Stimulated activated CD4-positive, alpha-beta T cell treated with anti-CD3 and anti-CD28 coated beads, Interleukin-12 subunit alpha, Interleukin-12 subunit beta, amount 100 ng/mL, for 4 hours (primary cell): ENCODE measurements at places on chromosomes 6 and 20.

DNA sequence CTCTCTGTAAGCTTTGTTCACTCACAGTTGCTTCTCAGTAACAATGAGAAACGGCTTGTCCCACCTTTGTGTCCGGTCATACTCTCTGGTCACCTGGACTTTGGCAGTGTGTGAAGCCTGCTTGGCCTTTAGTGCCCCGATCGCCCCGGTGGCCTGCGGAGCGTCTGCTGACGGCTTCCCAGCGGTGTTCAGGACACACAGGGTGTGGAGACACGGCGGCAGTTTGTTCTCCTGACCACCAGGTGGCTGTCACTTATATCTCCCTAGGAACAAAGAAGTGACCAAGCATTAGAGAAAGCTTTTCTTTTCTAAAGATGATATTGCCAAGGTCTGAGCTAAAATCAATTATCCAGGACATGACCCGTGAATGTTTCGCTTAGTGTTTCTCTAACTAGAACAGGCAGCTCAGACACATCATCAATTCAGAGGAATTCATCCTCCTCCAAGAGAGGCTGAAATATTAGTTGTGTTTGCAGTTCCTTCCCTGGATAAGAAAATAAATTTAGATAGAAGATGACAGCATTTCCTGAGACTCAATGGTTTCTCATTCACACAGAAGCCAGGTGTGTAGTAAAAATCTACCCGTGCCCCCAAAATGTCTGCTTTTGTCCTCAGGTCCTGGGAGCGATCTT, 167.4 kb upstream of the THBS2 start:
- no peak for DNase-seq

DNA sequence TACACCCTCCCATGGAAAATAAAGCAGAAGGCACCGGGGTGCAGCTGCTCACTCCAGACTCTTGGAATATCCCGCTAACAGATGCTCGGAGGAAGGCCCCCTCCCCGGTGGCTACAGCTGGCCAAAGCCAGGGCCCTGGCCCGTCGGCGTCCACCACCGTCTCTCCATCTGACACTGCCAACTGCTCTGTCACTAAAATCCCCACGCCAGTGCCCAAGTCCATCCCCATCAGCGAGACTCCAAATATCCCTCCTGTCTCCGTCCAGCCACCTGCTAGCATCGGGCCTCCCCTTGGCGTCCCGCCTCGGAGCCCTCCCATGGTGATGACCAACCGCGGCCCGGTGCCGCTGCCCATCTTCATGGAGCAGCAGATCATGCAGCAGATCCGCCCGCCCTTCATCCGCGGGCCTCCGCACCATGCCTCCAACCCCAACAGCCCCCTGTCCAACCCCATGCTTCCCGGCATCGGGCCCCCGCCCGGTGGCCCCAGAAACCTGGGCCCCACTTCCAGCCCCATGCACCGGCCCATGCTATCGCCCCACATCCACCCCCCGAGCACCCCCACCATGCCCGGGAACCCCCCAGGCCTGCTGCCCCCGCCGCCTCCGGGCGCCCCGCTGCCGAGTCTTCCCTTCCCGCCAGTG, 143.9 kb downstream of the SOBP start:
- DNase-seq = no peak

DNA sequence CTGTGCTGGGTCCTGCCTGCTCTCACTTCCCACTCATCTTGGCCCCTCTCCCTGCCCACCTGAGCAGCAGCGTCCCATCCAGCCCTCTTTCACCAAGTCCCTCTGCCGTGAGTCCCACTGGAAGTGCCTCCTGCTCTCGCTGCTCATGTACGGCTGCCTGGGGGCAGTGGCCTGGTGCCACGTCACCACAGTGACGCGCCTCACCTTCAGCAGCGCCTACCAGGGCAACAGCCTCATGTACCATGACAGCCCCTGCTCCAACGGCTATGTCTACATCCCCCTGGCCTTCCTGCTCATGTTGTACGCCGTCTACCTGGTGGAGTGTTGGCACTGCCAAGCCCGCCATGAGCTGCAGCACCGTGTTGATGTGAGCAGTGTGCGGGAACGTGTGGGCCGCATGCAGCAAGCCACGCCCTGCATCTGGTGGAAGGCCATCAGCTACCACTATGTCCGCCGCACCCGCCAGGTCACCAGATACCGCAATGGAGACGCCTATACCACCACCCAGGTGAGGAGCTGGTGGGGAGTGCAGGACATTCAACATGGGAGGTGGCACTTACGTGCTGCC, 2.8 kb downstream of the TMEM151B start:
- no peak for DNase-seq

DNA sequence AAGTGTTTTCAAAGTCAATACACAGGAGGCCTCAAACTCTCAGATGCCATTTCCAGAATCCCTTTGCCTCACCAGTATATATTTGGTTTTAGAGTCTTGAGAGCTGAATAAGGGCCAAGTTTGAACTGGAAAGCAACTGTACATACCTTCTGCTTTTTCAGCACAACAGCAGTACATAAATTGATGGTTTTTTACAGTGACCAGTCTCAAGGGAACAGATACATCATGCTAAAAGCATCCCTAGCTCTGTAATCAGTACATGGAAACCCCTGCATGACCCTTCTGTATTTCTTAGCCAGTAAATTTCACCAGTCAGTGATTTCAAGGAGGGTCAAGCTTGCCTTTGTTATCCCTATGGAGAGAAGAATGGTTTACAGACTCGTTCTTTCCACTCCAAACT, 40.6 kb upstream of the ECHDC1 start:
- no peak for DNase-seq

DNA sequence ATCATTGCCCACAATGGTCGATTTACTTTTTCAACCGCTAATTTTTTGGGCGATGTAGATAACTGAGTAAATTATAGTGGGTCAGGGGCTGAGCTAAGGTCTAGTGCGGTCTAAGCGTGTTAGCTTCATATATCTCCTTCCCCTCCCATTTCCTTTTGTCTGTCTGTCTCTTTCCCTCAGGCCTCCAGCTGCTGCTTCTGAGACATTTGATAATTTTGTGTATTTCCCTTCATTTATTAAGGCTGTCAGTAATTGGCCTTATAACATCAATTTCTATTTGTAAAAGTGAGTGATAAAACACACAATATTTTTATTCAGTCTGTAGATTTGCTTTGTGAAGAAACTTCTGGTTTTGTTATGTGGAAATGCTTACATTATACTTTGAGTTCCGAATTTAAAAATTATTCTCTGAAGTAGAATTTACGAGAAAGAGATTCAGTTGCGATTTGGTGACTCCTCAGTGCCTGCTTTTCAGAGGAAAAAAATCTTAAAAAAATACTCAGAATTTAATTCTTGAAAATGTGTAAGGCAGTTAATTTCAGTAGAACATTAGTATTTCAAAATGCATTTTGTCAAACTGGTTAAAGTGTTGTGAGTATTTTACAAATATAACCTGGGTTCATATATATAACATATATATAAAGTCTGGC, 1.4 kb downstream of the TMEM170B start:
- no peak for DNase-seq

- no peak for DNase-seq
These were observed 152.5 kb downstream of the CEBPB start for GRCh38 chr20:50343125-50343489.

GRCh38 chr6:15796130-15796771, 133.4 kb upstream of the DTNBP1 start:
- DNase-seq = no peak

- no peak for DNase-seq
These were observed 14.5 kb downstream of the ADA start for GRCh38 chr20:44637042-44637441.

DNA sequence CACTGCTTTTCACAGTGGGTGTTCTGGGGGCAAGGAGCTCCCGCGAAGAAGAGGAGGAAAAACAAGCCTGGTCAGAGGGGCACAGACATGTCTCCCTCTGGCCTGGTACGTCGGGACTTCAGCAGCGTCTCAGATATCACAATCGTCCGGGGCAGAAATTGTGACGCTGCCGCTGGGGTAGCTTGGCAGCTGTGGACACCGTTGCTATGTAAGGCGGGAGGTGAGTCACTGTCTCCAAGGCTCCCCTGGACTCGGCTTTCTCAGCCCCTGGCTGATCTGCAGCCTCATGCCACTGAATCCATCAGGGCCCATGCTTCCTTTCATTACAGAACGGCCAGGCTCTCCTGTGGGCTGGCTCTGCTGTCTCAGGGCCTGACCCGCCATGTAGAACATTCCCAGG, 98.7 kb downstream of the SULF2 start:
- DNase-seq = no peak

DNA sequence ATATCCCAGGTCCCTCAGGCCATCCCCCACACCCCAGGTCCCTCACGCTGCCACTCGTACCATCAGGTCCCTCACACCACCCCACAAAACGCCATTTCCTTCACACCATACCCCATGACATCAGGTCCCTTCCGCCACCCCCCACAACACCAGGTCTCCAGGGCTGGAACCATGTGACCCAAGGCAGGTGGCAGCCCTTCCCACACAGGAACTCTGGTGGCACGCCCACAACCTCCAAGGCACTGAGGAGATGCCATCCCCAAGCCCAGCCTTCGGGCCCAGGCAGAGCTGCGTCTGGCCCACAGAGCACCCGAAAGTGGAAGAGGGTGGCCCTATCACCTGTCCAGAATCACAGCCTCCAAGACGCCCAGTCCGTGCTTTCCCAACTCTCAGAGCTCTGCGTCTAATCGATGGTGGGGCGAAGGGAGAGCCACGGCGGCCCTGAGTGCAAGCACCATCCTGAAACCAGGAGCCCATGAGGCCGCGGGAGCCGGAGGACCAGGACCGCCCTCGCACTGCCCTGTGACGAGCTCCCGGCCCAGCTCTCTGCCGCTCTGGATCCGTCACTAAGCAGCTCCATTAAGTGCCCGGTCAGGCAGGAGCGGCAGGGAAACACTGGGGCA, 12.7 kb downstream of the TAF4 start:
- no peak for DNase-seq

DNA sequence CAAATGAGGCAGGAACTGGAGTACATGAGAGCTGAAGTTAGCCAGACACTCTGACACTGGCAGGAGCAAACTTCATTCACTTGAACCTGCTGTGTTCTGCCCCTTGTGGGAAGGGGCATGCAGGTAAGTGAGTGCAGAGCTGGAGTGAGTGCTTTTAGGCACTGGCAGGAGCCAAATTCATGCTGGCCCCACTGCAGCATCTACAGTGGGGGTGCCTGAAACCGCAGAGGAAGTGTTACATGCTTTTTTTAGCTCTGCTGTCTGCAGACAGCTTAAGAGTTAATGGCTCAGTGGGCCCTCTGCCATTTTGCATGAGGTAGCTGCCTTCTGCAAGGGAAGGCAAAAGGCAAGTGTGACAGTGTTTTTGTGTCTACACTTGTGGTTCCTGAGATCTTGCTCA, 167.9 kb upstream of the SYNCRIP start:
- no peak for DNase-seq

DNA sequence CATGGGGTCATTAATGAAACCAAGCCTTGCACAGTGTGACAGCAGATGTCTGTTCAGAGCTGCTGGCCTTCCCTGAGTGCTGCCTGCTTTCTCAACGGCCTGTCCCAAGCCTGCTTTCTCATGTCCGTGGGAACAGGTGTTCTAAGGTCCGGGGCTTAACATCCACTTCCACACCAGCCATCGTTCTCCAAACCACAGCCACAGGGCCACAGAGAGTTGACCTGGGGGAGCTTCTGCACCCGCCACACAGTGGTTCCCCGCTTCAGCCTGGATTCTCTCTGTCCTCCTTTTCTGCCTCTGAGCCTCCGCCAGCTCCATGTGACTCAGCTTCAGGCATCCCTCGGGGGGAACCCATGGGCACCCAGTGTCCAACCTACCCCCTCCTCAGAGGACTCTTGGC, 26.9 kb upstream of the PPP1R3G start:
- DNase-seq = no peak

- DNase-seq = no peak
These were observed 52.1 kb downstream of the IRF4 start for GRCh38 chr6:443621-444159.

DNA sequence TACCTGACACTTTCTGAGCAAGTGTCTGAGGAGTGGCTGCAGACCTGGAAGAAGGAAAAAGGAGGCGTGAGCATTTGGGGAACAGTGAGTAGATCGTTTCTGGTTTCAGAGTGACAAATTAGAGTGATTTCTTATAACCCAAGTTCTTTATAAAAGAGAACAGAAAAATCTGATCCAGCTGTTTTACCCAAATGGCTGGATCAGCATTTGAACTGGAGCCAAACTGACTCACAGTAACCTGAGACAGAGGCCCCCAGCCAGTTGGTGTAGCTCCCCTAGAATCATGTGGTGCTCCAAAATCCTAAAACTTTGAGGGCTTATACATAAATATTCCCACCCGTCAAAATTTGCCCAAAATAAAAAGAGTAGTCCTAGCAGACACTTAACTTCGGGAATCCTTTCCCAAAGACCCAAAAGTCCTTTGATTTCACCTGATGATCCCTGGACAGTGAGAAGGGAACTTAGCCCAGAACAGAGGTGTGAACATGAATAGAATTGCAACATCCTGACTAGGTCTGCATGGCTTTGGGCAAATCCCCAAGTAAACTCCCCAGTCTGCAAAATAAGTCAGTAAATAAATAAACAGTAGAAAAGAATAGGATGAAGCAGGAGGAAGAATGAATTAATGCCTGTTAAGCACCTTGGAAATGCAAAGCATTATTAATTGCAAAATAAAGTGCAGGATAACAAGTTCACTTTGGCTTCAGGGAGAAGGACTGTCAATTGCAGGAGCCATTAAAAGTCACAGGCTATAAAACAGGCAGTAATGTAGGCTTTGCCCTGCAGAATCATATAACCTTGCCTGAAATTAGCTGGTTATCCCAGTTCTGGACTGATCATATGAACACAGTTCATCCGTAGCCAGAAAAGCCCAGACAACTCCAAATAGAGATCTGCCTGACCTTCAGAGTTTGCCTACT, 262.0 kb upstream of the JARID2 start:
- no peak for DNase-seq

DNA sequence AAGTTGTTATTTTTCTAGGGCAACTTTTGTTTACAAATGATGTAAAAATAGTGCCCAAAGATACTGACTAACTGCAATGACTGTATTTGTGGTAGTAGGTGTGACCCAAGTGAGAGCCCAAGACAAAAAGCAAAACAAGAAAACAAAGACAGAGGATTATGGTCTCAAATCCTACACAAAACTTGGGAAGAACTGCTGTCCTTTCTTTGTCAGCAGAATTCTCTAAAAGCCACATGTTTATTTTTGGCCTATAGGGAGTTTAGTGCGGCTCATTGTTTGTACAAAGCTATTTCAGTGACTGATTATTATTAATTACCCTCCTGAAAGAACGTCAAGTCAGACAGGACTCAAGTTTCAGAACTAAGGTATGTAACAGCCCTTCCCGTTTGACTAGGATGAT, 509.2 kb upstream of the SLC35B3 start:
- no peak for DNase-seq

- DNase-seq = no peak
These were observed 34.9 kb downstream of the CEP43 start for GRCh38 chr6:167034056-167034455.

DNA sequence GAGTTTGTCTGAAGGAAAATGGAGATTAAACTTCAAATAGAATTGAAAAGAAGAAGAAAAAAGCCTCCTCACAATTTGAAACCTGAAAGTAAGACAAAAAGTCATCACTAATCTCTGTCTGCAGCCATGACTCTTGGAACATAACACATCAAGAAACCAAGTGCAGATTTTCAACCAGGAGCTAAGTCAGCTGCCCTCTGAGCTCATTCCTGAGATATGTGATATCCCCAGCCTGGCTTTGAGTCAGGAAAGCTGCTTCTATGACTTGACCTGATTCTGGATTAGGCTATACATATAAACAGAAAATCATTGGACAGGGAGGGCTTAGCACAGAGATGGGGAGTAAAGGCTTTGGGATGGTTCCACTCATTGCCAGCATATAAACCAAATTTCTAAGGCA, 891.4 kb downstream of the TFAP2A start:
- no peak for DNase-seq
